ENCODE measurements at places on chromosomes 16 and 17.

GRCh38 chr17:78528541-78528940, 48.7 kb downstream of the DNAH17 start:
- no peaks in the 10 kb centered on the region for H3K36me3 ChIP-seq
- H3K27me3 ChIP-seq: peaks cover 2% of the 10 kb centered on the region
- no peak for DNase-seq

- H3K27ac ChIP-seq: no peak overlapping the region
- no peaks in the 10 kb centered on the region for H3K27me3 ChIP-seq
- DNase-seq: no peak
- no peak overlapping the region for H3K4me3 ChIP-seq
- H3K36me3 ChIP-seq: peaks cover 31% of the 10 kb centered on the region
Observed at GRCh38 chr17:73089322-73090317, 2.9 kb downstream of the SLC39A11 start.

DNA sequence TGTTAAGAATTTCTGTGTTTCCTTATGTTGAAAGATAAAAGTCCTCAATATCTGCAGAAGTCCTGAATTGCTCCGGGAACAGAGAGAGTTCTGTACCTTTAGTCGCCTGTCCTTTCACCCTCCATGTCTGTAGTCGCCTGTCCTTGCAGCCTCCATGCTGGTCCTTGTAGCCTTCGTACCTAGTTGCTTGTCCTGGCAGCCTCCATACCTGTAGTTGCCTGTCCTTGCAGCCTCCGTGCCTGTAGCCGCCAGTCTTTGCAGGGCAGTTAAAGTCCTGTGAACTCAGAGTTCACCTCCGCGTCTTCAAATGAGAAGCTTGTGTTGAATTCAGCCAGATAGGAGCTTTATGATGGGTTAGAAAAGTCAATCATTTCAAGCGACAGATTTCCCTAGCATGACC, 19.5 kb upstream of the ITGAX start:
- no peak overlapping the region for H3K4me3 ChIP-seq
- no peak for DNase-seq
- no peak overlapping the region for H3K27ac ChIP-seq
- H3K4me1 ChIP-seq: peaks cover 18% of the 10 kb centered on the region
- H3K36me3 ChIP-seq: peaks cover 3% of the 10 kb centered on the region

- H3K36me3 ChIP-seq: no peaks in the 10 kb centered on the region
- no peak within 1 kb of the TSS for H3K4me3 ChIP-seq
- H3K27ac ChIP-seq: no peak within 1 kb of the TSS
- peak; percentile 52 for DNase-seq
- peaks cover 2% of the 10 kb centered on the region for H3K4me1 ChIP-seq
Observed at GRCh38 chr17:29005936-29006511, at the start of gene SEZ6. SEZ6 (minus strand) TSS chr17:29006033; CDS start chr17:29005869, 164 bp downstream.

DNA sequence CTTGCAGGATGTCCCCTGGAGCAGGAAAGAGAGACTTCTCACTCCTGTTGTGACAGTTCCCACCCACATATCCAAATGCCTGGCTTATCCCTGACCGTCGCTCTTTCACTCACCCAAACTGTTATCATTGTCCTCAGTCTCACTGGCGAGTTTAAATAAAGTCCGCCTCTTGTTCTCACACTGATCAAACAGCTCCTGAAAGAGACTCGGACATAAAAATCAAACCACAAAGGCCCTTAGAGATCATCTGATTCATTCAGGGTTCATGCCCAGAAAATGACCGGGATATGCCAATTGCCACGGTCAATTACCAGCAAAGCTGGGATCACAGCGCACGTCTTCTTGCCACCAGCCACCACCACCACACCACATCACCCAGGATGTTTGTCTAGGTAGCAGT, 19.9 kb downstream of the GGA3 start:
- H3K4me1 ChIP-seq: peaks cover 56% of the 10 kb centered on the region
- peaks cover 93% of the 10 kb centered on the region for H3K36me3 ChIP-seq
- DNase-seq: no peak
- H3K27ac ChIP-seq: peak overlapping the region; percentile 79
- no peaks in the 10 kb centered on the region for H3K27me3 ChIP-seq

- no peak for DNase-seq
- peaks cover 2% of the 10 kb centered on the region for H3K36me3 ChIP-seq
- no peak overlapping the region for H3K4me3 ChIP-seq
- no peaks in the 10 kb centered on the region for H3K27me3 ChIP-seq
- H3K27ac ChIP-seq: no peak overlapping the region
- no peaks in the 10 kb centered on the region for H3K4me1 ChIP-seq
Observed at GRCh38 chr16:54070789-54071343, 215.7 kb downstream of the IRX3 start.

DNA sequence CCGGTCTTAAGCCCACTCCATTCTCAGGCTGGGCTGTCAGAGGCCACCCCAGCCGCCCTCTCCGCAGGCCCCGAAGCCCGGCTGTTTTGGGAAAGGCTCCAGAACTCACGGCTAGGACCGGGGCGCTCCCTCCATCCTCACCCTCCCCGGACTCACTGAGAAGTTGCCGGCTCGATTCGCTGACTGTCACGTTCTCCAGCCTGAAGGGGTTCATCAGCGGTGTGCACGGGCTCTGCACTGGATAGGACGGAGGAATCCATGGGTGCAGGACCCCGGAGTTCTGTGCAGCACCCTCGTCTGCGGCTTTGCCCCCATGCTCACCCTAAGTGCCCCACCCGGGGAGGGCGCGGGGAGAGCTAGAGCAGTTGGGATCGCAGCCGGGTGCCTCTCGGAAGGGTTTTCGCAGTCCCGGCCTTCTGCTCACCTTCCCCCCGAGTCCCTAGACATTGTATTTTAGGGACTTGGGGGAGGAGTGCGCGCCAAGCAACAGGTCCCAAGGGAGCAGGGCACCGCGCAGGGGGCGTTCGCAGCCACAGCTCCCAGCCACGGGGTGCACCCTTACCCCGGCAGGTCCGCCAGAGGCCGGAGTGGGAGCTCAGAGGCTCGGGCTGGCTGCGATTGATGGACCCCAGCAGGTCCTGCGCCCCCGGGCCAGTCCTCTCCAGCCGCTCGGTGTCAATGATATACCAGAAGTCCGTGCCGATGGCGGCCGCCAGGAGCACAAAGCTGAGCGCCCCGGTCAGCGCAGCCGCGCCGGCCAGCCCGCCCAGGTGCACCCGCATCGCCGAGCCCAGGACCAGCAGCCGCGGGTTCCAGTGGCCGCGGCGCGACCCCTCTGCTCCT, 1.0 kb downstream of the TMEM114 start:
- H3K4me1 ChIP-seq: peaks cover 13% of the 10 kb centered on the region
- H3K27ac ChIP-seq: no peak overlapping the region
- H3K36me3 ChIP-seq: no peaks in the 10 kb centered on the region
- H3K4me3 ChIP-seq: no peak overlapping the region
- DNase-seq: no peak

DNA sequence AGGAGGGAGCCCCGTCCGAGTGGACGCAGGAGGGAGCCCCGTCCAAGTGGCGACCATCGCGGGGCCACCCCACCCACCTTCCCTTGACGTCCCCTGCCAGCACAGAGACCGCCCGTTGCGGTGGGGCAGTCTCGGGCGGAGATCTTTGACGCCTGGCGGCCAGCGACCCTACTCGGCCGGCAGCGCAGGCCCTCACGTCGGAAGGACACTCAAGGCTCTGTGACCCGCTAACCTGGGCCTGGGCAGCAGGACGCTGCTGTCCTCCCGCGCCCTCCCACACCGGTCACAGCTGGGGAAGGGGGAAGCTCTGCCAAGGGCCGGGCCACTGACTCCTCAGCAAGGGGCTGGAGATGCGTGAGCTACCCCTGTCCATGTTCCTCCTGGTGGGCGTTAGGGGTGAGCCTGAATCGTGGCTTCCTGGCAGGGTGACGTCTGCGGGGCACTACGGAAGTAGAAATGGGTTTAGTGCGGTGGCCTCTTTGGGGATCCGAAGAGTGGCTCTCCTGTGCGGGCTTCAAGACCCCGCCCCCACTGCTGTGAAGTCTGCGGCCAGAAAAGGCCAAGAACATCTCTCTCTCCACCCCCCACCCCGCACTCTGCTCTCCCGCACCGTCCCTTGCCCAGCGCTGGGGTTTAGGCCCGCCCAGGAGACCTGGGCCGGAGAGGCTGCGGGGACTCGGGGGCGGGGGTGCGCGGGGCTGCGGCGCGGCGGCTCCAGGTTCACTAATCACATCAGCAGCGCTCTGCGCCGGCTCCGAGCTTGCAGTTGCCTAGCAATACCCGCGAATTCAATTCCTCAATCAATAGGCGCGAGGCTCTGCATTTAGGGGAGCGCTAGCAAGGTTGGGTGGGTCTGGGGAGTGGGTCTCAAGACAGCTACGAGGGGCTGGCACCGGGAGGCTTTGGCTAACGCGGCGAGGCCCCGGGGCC, 5.8 kb downstream of the CBX8 start:
- peaks cover 16% of the 10 kb centered on the region for H3K4me1 ChIP-seq
- H3K36me3 ChIP-seq: no peaks in the 10 kb centered on the region
- no peak overlapping the region for H3K27ac ChIP-seq
- DNase-seq: no peak
- no peak overlapping the region for H3K4me3 ChIP-seq

DNA sequence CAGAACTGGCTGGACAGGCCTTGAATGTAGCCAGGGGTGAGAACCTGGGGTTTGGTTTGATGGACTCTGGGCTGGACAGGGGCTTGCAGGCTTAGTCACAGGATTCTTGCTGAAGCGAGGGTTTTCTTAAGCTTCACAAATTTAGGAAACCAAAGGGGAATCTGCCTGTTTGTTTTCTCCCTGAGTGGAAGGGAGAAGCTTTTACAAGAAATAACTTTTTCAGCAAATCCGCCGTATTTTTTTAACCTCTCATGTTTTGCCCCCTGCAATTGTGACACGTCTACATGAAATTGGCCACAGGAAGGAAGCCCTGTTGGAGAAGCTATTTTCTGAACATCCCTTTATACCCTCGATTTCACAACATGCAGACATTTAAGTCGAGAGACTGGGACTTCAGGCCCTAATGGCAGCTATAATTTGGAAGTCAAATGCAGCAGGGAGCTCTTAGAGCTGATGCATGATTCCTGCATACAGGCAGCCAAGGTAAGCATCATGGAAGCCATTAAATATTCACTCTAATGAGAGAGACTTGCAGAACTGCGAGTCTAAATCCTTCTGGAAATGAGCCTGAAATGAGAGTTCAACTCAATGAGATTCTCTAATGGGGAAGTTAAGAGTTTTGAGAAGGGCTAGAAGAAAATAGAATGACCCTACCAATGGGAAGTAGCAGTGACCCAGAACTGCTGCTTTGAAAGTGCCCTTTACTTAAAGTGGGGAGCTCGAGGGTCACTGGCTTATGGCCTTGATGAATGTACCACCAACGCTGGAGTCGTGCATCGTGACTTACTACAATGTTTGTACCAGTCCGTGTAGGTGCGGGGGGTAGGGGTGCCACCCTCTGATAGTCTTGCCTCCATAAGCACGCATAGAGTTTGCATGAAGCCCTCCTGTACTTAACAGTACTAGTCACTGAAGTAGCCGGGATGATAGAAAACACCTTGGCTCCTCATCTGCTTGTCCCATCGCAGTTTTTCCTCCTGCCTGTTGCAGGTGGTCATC, 45.1 kb upstream of the IRF8 start:
- H3K27ac ChIP-seq: no peak overlapping the region
- peaks cover 40% of the 10 kb centered on the region for H3K4me1 ChIP-seq
- no peaks in the 10 kb centered on the region for H3K27me3 ChIP-seq
- H3K36me3 ChIP-seq: no peaks in the 10 kb centered on the region

GRCh38 chr17:7997186-7997585, 5.2 kb upstream of the GUCY2D start:
- DNase-seq: no peak
- peaks cover 5% of the 10 kb centered on the region for H3K4me1 ChIP-seq

GRCh38 chr16:53745753-53746266, 41.9 kb downstream of the FTO start:
- no peak overlapping the region for H3K27ac ChIP-seq
- DNase-seq: no peak
- H3K27me3 ChIP-seq: no peaks in the 10 kb centered on the region
- H3K36me3 ChIP-seq: peaks cover 2% of the 10 kb centered on the region
- H3K4me1 ChIP-seq: peaks cover 38% of the 10 kb centered on the region
- no peak overlapping the region for H3K4me3 ChIP-seq

- peaks cover 30% of the 10 kb centered on the region for H3K4me1 ChIP-seq
- no peak overlapping the region for H3K4me3 ChIP-seq
- no peak for DNase-seq
- H3K27ac ChIP-seq: no peak overlapping the region
- H3K36me3 ChIP-seq: no peaks in the 10 kb centered on the region
- no peaks in the 10 kb centered on the region for H3K27me3 ChIP-seq
Observed at GRCh38 chr16:46746821-46747776, 1.0 kb downstream of the MYLK3 start.

GRCh38 chr16:87619360-87620200, 17.3 kb downstream of the JPH3 start:
- peaks cover 25% of the 10 kb centered on the region for H3K27me3 ChIP-seq
- H3K27ac ChIP-seq: no peak overlapping the region
- no peak for DNase-seq
- no peaks in the 10 kb centered on the region for H3K36me3 ChIP-seq
- no peaks in the 10 kb centered on the region for H3K4me1 ChIP-seq

DNA sequence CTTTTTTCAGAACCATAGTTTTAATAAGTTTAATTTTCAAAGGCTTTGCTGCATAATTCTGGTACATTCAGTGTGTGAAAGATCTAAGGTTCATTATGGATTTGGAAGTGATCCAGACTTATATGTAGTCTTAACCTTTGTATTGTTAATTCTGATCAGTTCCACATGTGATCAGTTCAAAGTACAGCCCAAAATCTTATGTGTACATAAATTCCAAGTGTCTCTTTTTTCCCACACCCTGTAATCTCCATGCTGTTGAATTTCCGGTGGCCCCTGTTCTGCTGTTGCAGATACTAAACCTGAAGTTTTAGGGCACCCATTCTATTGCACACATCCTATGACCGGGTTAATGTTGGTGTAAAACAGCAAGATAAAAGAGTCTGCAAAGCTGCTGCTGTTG, 1147.5 kb upstream of the CDH8 start:
- no peaks in the 10 kb centered on the region for H3K36me3 ChIP-seq
- DNase-seq: no peak
- no peak overlapping the region for H3K4me3 ChIP-seq
- no peaks in the 10 kb centered on the region for H3K27me3 ChIP-seq

GRCh38 chr17:82723169-82723807, 6.8 kb downstream of the FN3KRP start:
- peaks cover 60% of the 10 kb centered on the region for H3K36me3 ChIP-seq
- no peak overlapping the region for H3K27ac ChIP-seq
- H3K4me3 ChIP-seq: no peak overlapping the region
- no peaks in the 10 kb centered on the region for H3K27me3 ChIP-seq
- H3K4me1 ChIP-seq: peaks cover 2% of the 10 kb centered on the region
- no peak for DNase-seq

DNA sequence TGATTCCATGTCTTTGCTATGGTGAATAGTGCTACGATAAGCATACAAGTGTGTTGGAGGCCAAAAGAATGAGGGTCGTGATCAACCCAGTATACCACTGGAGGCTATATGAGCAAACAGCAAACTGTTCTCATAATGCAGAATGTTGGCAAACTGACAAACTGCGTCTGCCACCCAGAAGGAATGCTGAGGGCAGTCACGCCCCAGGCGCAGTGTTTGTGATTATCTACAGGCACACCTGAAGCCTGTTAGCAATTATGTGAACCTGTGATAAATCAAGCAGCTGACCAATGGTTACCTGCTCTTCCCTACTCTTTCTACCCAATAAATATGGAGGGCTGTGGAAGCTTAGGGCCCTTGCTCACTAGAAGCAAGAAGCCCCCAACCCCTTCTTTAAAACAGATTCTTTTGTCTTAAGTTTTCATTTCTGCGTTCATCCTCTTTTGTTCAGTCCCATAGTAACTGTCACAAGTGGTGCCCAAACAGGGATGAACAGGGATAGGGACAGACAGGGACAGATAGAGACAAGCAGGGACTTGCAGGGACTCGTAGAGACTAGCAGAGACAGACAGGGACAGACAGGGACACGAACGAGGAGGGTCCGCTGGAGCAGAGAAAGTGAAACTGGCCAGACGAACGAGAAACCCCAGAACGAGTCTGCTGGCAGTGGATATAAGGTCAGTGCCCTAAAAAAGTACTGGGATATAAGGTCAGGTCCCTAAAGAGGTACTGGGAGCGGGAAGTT, 25.1 kb downstream of the CD300LG start:
- peaks cover 24% of the 10 kb centered on the region for H3K27me3 ChIP-seq
- H3K4me1 ChIP-seq: no peaks in the 10 kb centered on the region
- no peaks in the 10 kb centered on the region for H3K36me3 ChIP-seq
- H3K4me3 ChIP-seq: no peak overlapping the region
- H3K27ac ChIP-seq: no peak overlapping the region

All from activated B cell treated with CpG ODN at 0.5 μM for 24 hours (primary cell).